Right atrium auricular region (tissue), 2 donors: ENCODE measurements at places on chromosomes 5 and 9. TPM values are rescaled to one million over a fixed set of nuclear protein-coding genes. Genes with fewer than 3 reads are reported as not detected.
A peak's percentile ranks its signal among the peaks of the same experiment; 100 is the strongest.

GRCh38 chr5:175816348-175816747 lies 55.0 kb upstream of the CPLX2 start:
- H3K27me3 ChIP-seq, result no peaks in the 10 kb centered on the region
- H3K4me3 ChIP-seq, result no peak overlapping the region
- no peaks in the 10 kb centered on the region for H3K36me3 ChIP-seq
- no peaks in the 10 kb centered on the region for H3K4me1 ChIP-seq
- H3K27ac ChIP-seq, result no peak overlapping the region

SLIT3 gene
- 85.8 TPM for total RNA-seq

- no peaks in the 10 kb centered on the region for H3K4me1 ChIP-seq
- H3K4me3 ChIP-seq, result no peak overlapping the region
- H3K27ac ChIP-seq, result no peak overlapping the region
- H3K27me3 ChIP-seq, result no peaks in the 10 kb centered on the region
- no peak for DNase-seq
- H3K36me3 ChIP-seq, result peaks cover 28% of the 10 kb centered on the region
Observed at GRCh38 chr5:168747987-168748777, 169.0 kb upstream of the PANK3 start.

BARHL1 gene
- total RNA-seq, result not detected

GRCh38 chr9:16515879-16516301 lies 354.6 kb downstream of the BNC2 start:
- no peaks in the 10 kb centered on the region for H3K27me3 ChIP-seq
- H3K4me1 ChIP-seq, result no peaks in the 10 kb centered on the region
- H3K36me3 ChIP-seq, result no peaks in the 10 kb centered on the region
- no peak overlapping the region for H3K4me3 ChIP-seq

GRCh38 chr9:112041536-112042243 lies 133.4 kb downstream of the SUSD1 start:
- no peaks in the 10 kb centered on the region for H3K36me3 ChIP-seq
- peak; percentile 70 for DNase-seq
- no peaks in the 10 kb centered on the region for H3K27me3 ChIP-seq
- H3K27ac ChIP-seq, result no peak overlapping the region

TXNDC8 gene
- total RNA-seq, result not detected

CCDC69 gene
- total RNA-seq, result 202 TPM

EFNA5 gene
- total RNA-seq, result 19.2 TPM

DNA sequence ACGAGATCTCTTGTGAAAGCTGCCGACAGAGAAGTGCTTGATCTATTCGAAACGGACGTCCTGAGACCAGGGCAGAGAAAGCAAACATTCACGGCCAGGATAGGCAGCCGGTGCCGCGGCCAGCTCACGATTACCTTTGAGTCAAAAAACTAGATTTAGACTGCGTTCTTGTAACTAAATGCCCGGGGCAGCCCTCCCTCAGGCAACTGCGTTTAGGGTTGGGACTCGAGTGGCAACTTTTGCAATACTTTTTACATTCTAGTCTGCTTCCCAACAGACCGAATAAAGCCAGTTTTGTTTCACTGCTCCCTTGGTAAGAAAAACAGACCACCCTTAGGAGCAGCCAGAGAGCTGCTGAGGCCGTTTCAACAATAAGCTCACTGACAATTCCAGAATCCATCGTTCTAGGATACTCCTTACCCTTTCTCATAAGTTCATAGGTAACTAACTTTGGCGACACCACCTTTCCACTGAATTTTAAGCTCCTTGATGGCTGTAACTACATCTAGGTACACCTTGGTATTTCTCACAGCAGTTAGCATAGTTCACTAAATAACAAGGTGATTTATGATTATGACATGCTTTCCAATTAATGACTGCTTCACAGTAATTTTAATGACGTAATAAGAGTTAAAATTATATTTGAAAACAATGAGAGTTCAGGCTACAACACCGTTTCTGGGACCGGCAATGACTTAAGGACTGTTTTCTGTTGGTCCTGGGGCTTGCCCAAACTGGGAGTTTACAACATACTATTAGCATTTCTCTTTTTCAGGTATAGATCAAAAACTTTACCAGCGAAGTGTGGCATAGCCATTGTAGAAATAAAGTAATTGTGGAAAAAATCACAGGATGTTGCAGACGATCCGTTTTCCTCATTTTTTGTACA lies 899 bp upstream of the RAPGEF6 start:
- H3K4me1 ChIP-seq, result no peaks in the 10 kb centered on the region
- no peaks in the 10 kb centered on the region for H3K36me3 ChIP-seq
- peak overlapping the region; percentile 95 for H3K27ac ChIP-seq
- peak overlapping the region; percentile 72 for H3K4me3 ChIP-seq
- no peaks in the 10 kb centered on the region for H3K27me3 ChIP-seq

PTGS1 gene
- total RNA-seq, result 14.6 TPM

NMUR2 gene
- total RNA-seq, result not detected

DNA sequence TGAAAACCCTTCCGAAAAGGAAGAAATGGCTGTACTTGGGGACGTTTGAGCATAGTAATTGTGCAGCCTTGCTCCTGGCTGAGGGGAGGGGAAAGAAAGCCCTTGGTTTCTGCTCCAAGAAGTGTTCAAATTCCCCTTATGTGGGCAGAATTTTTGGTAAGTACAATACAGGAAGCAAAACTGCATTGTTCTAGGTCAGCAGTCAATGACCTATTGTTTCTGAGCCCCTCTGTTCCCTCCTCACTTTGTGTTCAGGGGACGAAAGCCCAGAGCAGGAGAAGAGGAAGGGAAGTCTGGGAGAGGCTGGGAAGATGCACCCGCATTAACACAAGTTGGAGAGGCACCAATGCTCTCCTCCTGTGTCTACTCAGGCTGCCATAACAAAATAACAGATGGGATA lies 11.9 kb downstream of the BASP1 start:
- H3K36me3 ChIP-seq, result no peaks in the 10 kb centered on the region
- no peak overlapping the region for H3K4me3 ChIP-seq
- H3K27me3 ChIP-seq, result no peaks in the 10 kb centered on the region
- no peaks in the 10 kb centered on the region for H3K4me1 ChIP-seq
- no peak for DNase-seq

SPINK1 gene
- not detected for total RNA-seq

FAM219A gene
- 19.9 TPM for total RNA-seq

GRCh38 chr5:134935711-134936602 lies 31.0 kb downstream of the PCBD2 start:
- no peaks in the 10 kb centered on the region for H3K27me3 ChIP-seq
- H3K27ac ChIP-seq, result no peak overlapping the region
- no peaks in the 10 kb centered on the region for H3K4me1 ChIP-seq
- no peak overlapping the region for H3K4me3 ChIP-seq

DOCK2 gene
- 5.4 TPM for total RNA-seq

POLR1E gene
- total RNA-seq, result 13.3 TPM

CCDC152 gene
- 0.89 TPM for total RNA-seq

DNA sequence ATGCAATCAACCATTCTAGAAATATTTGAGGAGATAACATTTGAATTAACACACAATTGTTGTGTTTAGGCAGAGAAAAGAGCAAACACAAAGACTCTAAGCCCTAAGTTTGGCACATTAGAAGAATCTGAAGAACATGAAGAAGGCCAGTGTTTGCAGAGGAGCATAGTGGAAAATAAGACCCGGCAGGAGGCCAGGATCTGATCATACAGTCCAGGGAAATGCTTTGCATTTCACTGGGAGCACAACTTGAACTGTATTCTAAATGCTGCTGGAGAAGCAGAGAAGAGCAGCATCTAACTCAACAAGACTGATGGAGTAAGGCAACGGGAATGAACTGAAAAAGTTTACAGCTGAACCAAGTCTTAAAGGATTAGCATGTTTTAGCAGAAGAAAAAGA lies 463.4 kb downstream of the ZNF608 start:
- no peak for DNase-seq
- H3K27me3 ChIP-seq, result no peaks in the 10 kb centered on the region
- H3K27ac ChIP-seq, result no peak overlapping the region
- no peak overlapping the region for H3K4me3 ChIP-seq
- H3K4me1 ChIP-seq, result peaks cover 8% of the 10 kb centered on the region

DNA sequence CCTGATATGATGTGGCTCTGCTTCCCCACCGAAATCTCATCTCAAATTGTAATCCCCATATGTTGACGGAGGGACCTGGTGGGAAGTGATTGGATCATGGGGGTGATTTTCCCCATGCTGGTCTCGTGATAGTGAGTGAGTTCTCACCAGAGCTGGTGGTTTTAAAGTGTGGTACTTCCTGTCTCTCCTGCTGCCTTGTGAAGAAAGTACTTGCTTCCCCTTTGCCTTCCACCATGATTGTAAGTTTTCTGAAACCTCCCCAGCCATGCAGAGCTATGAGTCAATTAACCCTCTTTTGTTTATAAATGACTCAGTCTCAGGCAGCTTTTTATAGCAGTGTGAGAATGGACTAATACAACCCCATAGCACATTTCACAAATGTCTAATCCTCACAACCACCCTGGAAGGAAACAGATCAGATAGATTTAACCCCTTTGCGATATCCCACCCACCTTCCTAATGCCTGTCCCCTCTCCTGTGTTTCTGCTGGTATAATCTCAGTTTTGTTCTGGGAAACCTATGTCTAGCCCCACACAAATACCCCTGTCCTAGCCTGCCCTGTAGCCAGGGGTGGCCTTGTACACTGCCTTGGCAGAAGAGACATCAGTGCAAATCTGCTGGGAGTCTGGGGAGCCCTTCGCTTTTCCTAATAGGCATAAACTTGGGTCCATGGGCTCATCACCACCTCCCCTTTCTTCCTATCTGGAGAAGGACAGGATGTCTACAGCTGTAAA lies 157.0 kb upstream of the RAI14 start:
- no peak overlapping the region for H3K4me3 ChIP-seq
- H3K27ac ChIP-seq, result no peak overlapping the region
- H3K4me1 ChIP-seq, result no peaks in the 10 kb centered on the region
- no peak for DNase-seq

PFN3 gene
- total RNA-seq, result not detected

PTPRD gene
- 5.5 TPM for total RNA-seq

FOXD4L6 gene
- not detected for total RNA-seq

GRCh38 chr5:133075572-133076536 lies 24.0 kb downstream of the HSPA4 start:
- H3K4me1 ChIP-seq, result no peaks in the 10 kb centered on the region
- DNase-seq, result no peak
- no peak overlapping the region for H3K27ac ChIP-seq
- no peak overlapping the region for H3K4me3 ChIP-seq
- peaks cover 41% of the 10 kb centered on the region for H3K36me3 ChIP-seq

- H3K27ac ChIP-seq, result no peak overlapping the region
- no peaks in the 10 kb centered on the region for H3K4me1 ChIP-seq
- H3K27me3 ChIP-seq, result no peaks in the 10 kb centered on the region
- H3K36me3 ChIP-seq, result no peaks in the 10 kb centered on the region
Observed at GRCh38 chr5:103896593-103896992, 334.0 kb upstream of the NUDT12 start.

DNA sequence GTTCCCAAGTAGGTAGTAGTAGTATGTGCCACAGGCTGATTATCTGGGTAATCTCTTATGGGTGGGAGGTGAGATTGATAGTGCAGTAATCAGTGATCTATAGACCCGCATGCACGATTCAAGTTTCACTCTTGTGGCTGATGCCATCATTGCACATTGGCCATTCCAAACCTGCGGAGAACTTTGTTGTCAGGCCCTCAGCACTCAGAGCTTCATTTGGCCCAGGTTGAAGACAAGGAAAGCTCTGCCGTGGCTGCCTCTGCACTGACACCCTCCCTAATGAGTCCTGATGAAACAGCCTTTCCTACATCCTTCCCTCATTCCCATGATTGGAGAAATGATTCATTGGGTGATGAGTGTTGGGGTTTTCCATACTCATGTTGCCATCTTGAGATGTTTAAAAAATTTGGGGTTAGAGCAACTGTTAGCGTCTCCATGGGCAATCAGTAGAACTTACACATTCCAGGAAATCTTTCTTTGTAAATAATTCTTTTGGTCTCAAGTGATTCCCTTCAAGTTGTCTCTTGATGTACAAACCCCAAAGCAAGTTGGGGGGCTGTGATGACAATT lies 22.9 kb downstream of the PROP1 start:
- no peaks in the 10 kb centered on the region for H3K4me1 ChIP-seq
- no peak overlapping the region for H3K27ac ChIP-seq
- no peaks in the 10 kb centered on the region for H3K27me3 ChIP-seq
- H3K4me3 ChIP-seq, result no peak overlapping the region
- H3K36me3 ChIP-seq, result no peaks in the 10 kb centered on the region

- no peak overlapping the region for H3K4me3 ChIP-seq
- no peaks in the 10 kb centered on the region for H3K27me3 ChIP-seq
- H3K36me3 ChIP-seq, result no peaks in the 10 kb centered on the region
- H3K4me1 ChIP-seq, result no peaks in the 10 kb centered on the region
- no peak for DNase-seq
- H3K27ac ChIP-seq, result no peak overlapping the region
Observed at GRCh38 chr9:21153336-21154017, 11.8 kb upstream of the IFNW1 start.

GRCh38 chr5:11955331-11955730 lies 51.1 kb upstream of the CTNND2 start:
- no peaks in the 10 kb centered on the region for H3K36me3 ChIP-seq
- no peaks in the 10 kb centered on the region for H3K4me1 ChIP-seq
- no peak overlapping the region for H3K4me3 ChIP-seq
- no peaks in the 10 kb centered on the region for H3K27me3 ChIP-seq

GRCh38 chr5:119315516-119315949 lies 40.3 kb upstream of the TNFAIP8 start:
- H3K4me1 ChIP-seq, result peaks cover 6% of the 10 kb centered on the region
- no peaks in the 10 kb centered on the region for H3K36me3 ChIP-seq
- H3K4me3 ChIP-seq, result no peak overlapping the region
- DNase-seq, result no peak
- H3K27me3 ChIP-seq, result no peaks in the 10 kb centered on the region
- no peak overlapping the region for H3K27ac ChIP-seq

- no peaks in the 10 kb centered on the region for H3K27me3 ChIP-seq
- H3K4me3 ChIP-seq, result no peak overlapping the region
Observed at GRCh38 chr5:127011153-127011552, 19.2 kb downstream of the MARCHF3 start.

DNA sequence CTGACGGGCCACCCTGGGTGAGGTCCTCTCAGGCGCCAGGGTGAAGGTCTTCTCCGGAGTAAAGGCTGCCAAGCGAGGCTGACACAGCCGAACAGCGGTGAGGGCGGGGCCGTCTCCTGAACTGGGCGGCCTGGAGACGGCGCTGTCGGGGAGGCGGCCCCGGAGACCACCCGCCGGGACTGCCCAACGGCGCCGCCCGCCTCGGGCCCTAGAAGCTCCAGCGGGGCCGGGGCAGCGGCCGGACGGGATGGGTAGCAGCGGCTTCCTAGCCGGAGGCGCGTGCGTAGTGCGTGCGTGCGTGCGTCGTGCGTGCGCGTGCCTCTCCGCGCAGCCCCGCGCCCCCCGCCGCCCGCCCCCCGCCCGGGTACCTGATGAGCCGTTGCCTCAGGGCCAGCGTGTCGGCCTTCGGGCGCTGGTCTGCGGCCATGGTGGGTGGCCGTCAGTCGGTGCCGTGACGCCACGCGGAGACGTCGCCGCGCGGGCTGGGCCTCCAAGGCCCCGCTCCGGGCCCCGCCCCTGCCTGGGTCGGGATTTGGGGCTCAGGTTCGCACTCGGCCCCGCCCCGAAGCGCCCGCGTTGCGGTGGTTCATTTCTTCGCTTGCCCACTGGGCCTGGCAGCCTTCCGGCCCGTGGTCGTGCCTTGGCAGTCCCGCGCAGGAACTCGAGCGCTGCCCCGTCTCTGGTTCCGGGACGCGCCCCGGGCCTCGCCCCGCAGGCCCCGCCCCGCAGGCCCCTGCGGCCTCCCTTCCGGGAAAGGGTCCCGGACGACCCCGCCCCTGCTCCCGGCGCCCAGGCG lies at the start of gene PHYKPL:
Gene PHYKPL, minus strand, starts transcription at position 679 of the 796 bp plus-strand sequence. Its CDS starts 252 bp downstream, at position 427.
- H3K4me1 ChIP-seq, result peaks cover 44% of the 10 kb centered on the region
- peak within 1 kb of the TSS; percentile 96 for H3K27ac ChIP-seq
- H3K4me3 ChIP-seq, result peak within 1 kb of the TSS; percentile 77
